ENCODE measurements at places on chromosomes 5 and 9.

DNA sequence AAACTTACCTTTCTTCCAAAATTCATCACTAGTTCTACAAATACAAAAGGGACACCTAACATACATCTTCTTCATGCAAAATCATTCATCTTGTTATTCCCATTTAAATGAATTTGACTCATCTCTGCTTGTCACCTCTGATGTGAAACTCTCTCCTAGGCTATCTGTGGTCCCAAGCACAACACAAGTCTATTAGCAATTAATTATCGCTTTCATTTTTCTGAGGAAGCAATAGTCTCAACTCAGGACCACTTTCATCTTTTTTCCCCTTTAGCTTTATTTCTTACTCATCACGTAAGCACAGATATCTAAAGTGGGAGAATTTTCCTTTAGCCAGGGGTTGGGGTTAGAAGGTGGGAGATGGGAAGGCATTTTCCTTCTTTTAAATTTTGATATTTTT, 131.9 kb downstream of the ST8SIA4 start:
- DNase-seq, result no peak

- peak; percentile 64 for DNase-seq
Measured at GRCh38 chr9:13485068-13485596, 205.6 kb upstream of the MPDZ start.

DNA sequence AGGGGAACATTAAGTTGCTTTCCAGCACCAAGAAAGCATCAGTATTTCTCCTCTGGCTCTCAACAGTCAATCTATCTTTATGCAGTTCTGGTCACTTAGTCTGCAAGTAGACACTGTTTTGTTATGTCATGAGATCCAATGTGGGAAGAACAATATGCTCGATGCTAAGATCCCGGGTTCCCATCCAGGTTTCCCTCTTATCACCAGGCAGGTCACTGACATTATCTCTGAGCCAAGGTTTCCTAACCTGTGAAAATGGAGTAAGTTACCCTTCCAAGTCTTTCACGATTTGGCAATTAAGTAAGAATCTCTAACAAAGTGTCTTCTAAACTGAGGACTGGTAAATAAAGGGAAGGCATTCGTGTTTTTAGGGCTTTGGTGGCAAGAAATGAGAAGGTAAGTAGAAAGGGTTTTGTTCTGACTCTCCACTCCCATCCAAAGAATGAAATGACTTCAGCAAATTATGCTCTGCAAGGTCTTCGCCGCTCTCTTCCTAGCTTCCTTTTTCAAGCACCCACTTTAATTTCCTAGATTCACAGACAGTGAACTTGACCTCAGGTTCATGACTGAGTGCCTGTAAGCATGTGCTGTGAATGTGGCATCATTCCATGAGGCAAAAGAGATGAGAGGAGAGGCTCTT, 86.4 kb downstream of the DCP2 start:
- DNase-seq, result no peak

GRCh38 chr9:116202219-116202912, 48.8 kb downstream of the PAPPA start:
- DNase-seq, result no peak

DNA sequence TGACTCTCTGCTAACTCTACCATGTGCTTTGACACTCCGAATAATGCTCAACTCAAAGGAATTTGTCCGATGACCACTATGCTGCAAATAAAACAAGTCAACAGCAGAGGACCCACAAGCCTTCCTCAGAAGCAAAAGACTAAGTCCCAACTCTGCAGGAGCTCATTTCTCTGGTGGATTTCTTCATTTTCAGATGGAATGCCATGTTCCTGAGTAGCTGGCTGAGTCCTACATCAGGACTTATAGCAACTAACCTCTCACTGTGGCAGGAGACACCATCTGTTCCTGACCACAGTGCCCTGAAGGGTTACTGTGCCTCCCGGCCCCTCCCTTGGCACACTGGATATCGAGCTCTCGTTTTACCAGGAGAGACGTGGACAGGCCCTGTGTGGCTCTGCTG, 20.8 kb downstream of the LHFPL2 start:
- DNase-seq, result no peak

GRCh38 chr5:179806250-179807048, at the start of gene MGAT4B:
Gene MGAT4B, minus strand, starts transcription at chr5:179806866. Its CDS starts 283 bp downstream, at chr5:179806583.
- peak; percentile 83 for DNase-seq

- no peak for DNase-seq
Measured at GRCh38 chr9:16254674-16255073, 615.8 kb downstream of the BNC2 start.

DNA sequence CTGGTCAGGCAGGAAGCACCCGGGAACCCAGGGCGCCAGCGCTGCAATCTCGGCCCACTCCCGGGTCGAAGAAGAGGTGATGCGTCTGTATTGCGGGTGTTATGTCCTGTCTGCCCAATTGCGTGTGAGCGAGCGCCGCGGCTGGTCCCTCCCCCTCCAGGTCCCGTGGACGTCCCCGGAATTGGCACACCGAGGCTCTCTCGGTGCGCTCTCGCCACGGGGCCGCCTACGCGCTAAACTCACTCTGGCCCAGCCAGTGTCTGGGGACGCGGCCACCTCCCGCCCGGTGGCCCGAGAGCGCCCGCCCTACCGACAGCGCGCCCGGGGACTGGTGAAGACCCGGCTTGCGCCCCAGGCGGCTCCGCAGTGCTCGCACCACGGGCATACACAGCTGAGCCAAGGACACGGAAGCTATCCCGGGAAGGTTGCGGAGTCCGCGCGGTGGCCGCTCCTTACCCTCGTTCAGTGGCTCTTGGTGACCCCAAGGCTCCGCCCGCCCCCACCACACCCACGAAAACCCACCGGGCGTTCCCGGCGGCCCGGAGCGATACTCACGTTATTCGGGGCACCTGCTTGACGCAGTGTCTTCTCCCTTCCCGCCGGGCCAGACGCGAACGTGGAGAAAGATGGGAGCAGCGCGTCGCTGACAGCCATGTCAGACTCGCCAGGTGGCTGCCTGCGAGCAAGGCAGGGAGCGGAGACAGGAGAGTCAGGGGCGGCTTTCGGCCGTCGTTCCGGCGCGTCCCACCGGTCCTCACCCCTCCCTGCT, 1.0 kb downstream of the KLF4 start:
- DNase-seq, result peak; percentile 78

GRCh38 chr5:166286832-166287231, 2004.6 kb upstream of the WWC1 start:
- no peak for DNase-seq

- no peak for DNase-seq
Measured at GRCh38 chr5:80324912-80325311, 5.1 kb downstream of the SPZ1 start.

- no peak for DNase-seq
Measured at GRCh38 chr9:4929917-4930316, 55.2 kb upstream of the JAK2 start.

GRCh38 chr5:126450346-126450745, 27.1 kb downstream of the GRAMD2B start:
- DNase-seq, result no peak

GRCh38 chr5:129377504-129377903, 82.6 kb upstream of the ADAMTS19 start:
- DNase-seq, result no peak

- DNase-seq, result no peak
Measured at GRCh38 chr9:126504086-126504976, 109.4 kb upstream of the LMX1B start.

GRCh38 chr9:91991721-91992341, 41.8 kb upstream of the ROR2 start:
- DNase-seq, result no peak

GRCh38 chr5:43947935-43948334, 345.0 kb downstream of the NNT start:
- no peak for DNase-seq

GRCh38 chr5:83400241-83400640, 71.3 kb upstream of the VCAN start:
- no peak for DNase-seq

- no peak for DNase-seq
Measured at GRCh38 chr5:72308853-72309191, 11.2 kb downstream of the MRPS27 start.

DNA sequence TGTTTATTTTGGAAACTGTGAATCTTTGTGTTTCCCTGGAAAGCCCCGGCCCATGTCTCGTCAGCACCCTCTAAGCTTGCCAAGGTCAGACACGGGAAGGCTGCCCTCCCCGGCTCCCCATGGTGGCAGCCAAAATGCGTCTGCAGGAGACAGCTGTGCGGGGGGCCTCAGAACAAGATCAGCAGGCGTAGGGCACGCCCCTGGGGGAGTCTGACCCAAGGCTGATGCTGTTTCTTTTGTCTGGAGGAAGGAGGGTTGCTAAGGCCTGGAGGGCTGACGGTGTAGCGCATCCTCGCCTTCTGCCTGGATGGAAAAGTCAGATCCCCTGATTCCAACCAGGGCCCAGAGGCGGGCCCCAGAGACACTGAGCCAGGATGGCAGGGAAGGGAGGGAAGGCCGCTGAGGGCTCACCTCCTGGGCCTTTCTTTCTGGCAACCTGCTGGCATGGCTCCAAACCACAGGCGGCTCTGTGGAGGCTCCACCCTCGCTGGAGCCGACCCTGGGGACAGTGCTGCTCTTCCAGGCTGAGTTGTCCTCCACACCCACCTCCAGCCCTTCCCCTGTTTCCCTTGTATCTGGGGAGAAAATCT, 57.2 kb downstream of the OLFM1 start:
- DNase-seq, result no peak

- no peak for DNase-seq
Measured at GRCh38 chr5:61334868-61335615, 3.0 kb downstream of the ZSWIM6 start.

DNA sequence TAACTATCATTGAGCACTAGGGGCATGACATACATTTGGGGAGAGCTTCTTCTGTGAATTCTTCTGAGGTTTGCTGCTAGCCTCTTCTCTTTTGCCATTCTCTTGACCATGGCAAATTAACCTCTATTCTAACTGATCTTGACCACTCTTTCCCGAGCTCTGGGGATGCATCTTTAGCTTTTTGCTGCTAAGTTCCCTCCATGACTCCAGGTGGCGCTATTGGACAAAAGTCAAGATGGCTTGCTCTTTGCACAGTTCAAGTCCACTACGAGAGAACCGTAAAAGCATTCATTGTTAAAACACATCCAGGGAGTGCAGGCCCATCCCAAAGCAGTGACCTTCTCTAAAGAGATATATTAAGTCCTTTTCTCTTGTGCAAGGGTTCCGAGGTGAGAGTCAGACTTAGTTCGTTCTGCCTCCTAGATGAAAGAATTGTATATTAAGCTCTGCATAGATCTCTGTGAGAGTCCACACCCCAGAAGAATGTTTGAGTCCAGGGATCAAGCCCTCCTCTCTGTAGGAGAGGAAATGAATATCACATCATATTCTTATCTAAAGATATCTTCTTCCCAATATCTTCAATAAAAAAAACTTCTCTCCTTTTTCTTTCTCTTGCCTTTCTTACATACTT, 1152.9 kb upstream of the CDH6 start:
- DNase-seq, result no peak

DNA sequence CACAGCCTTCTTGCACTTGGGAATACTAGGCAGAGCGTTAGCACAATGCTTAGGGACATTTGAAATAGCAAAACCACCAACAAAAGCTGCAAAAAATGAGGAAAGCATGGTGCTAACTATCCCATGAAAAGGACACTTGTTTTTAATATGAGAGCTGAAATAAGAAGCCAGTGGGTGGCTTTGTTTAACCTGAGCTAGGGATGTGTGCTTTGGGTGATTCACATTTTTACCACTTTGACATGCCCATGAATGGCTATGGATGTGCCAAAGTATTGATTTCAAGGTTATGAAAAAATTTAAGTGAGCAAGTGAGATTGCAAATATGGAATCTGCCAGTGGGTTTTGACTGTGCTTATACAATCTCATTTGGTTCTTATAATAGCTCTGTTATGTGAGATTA, 67.3 kb downstream of the DMRT2 start:
- DNase-seq, result no peak

- DNase-seq, result no peak
Measured at GRCh38 chr5:39102684-39103155, 28.5 kb upstream of the RICTOR start.

- DNase-seq, result no peak
Measured at GRCh38 chr9:113922160-113922559, 46.1 kb downstream of the ZNF618 start.
